Cerebellar nuclear complex (tissue), 1 donor: ENCODE measurements at places on chromosomes 2 and 18.

DNA sequence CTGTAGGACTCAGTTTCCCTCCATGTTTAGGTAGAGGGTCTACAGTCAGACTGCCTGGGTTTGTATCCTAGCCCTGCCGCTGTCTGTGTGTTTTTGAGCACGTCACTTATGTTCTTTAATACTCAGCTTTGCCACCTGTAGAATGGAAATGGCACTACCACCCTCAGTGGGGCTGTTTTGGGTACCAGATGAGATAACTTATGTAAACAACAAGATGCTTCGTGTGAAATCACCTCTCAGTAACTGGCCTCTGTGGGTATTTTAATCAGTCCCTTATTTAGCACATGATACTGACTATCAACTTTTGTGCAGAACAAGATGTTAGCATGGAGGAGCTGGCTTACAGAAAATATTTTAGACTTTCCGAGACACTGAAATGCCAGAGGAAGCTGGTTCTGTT, 296.0 kb downstream of the LRRTM1 start:
- no peak for DNase-seq

- DNase-seq = peak; percentile 18
Measured at GRCh38 chr2:46333912-46334311, 36.7 kb downstream of the EPAS1 start.

GRCh38 chr2:12176623-12177454, 430.4 kb downstream of the LPIN1 start:
- no peak for DNase-seq

DNA sequence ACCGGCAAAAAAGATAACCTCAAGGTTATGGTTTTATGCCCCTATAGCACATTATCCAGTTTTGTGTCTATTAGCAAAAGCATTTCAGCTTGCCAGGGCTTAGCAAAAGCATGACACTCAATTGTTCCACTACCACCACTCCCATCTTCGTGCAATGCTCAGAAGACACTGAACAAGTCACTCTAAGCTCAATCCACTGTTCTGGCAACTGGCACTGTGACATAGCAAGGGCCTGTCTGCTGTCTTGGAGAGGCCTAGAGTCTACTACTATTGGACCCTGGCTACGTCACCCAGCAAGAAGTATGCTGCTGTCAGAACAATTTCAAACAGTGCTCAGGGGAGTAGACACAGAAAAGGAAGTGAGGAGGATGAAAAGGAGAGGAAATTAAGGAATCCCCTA, 103.5 kb upstream of the PPP1CB start:
- no peak for DNase-seq

DNA sequence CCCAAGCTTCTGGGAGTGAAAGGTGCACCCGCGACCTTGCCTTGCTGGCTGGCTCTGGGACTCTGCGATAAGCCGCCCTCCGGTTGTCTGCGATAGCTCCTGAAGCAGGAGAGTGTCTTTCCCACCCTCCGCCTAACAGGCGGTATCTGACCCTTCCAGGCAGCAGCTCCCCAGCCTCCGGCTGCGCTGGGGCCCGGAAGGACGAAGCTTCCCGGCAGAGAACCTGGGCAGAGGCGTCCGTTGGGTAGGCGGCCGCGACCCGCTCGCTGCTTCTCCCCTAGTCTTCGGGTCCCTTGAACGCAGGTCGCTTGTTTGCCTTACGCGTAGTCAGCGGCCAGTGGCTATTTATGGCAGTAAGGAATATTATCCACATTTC, 446 bp upstream of the RHBDD1 start:
- DNase-seq = no peak

DNA sequence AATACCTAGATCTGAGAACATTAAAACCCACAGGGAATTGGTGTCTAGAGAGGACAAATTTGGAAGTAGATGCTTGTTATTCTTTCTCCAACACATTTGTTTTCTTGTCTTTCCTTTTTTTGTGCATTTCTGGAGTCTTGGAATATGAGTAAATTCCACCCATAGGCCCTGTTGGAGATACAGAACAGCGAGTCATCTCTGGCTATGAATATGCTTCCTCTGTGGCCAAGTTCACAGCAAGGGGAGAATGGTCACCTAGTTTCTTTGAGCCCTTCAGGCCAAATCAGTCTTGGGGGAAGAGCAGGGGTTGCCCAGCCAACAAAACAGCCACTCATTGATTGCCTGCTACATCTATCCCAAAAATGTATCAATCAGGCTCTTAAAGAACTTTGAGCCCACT, 31.3 kb downstream of the SP140L start:
- no peak for DNase-seq

DNA sequence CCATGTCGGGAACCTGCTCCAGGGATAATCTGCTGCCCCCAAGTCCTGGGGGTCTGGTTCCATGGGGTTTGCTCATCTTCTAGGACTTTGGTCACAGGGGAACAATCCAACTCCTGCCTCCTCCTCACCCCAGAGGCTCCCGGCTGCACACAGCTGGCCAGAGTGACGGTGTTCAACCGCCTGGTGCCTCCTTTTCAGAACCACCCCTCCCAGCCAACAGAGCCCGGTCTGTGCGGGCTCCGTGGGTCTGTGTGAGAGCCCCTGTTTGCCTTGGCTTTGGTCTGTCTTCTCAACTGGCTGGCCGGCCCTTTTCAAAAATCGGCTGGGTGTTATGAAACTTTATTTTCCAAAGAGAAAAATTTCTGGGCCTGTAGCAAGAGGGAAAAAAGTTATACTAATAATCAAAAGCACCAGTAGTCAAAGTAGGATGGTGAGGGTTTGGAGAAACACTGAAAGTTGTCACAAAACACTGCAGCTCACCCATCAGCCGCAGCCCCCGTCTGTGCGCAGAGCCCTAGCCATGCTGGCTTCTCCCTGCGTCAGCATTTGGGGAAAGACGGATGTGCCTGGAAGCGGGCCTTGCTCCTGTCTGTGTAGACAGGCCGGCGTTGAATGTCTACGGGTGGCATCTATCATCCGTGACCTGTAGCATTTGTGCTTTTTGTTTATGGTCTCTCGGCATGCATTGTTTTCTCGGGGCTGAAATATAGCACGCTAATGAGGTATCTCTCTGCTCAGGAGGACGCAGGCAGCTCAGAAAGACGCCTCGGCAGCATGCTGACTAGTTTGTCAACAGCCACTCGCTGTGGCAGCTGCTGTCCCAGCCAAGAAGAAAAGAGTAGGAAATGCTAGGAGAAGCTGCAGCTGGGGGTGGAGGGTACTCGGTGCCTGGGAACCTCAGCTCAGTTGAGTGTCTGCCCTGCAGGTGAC, 138.6 kb downstream of the GLI2 start:
- DNase-seq = no peak

DNA sequence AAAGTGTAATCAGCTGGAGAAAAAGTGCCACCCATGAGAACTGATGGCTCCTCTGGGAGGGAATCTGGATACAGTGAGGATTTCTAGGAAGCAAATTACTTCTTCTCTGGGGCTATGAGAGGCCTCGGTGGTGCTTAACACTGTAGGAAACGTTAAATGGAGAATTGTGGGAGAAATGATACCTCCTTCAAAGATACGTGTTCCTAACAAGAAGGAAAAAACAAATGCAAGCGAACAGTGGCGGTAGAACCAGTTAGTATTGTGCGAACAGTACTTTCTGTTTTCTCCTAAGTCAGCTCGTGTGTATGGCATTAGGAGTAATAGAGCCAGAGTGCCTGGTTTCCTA, 587 bp upstream of the MTIF2 start:
- DNase-seq = no peak

- no peak for DNase-seq
Measured at GRCh38 chr2:144382849-144383248, 137.1 kb downstream of the ZEB2 start.

DNA sequence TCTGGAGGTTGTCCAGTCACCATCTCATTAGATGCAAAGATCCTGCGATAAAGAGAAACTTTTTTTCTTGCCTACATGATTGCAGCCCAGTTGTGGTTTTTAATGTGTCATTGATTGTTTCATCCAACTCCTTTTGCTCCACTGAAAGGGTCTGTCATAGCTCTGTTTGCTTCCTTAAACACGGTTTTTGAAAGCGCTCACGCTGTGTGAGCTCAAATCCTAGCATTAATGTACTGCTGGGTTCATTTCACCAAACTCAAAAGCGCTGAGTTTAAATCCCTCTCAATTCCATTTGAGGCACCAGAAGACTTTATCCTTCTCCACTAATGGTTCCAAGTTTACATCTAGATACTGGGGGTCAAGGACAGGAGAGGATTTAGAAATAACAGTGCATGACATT, 53.6 kb downstream of the CDK15 start:
- DNase-seq = no peak

GRCh38 chr2:8992643-8993042, 10.8 kb downstream of the MBOAT2 start:
- DNase-seq = no peak

GRCh38 chr2:167942366-167943081, 304.9 kb downstream of the STK39 start:
- no peak for DNase-seq

- DNase-seq = no peak
Measured at GRCh38 chr18:49747876-49748275, 65.5 kb downstream of the ACAA2 start.

DNA sequence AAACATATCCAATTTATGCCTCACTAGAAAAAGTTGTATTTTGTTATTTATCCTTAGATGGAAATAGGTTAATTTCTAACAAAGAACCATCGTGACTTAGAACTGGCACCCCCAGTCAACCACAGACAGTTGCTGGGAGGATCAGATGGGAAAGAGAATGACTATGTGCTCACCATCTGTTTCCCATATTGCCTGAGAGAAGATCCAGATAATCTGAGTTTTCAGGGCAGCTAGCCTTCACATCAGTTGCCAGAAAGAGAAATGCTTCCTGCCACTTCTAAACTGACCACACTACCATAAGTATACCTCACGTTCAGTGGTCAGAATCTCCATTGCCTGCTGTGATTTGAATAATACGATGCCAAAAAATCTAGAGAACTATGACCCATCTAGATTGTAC, 28.4 kb upstream of the NEB start:
- DNase-seq = peak; percentile 68

DNA sequence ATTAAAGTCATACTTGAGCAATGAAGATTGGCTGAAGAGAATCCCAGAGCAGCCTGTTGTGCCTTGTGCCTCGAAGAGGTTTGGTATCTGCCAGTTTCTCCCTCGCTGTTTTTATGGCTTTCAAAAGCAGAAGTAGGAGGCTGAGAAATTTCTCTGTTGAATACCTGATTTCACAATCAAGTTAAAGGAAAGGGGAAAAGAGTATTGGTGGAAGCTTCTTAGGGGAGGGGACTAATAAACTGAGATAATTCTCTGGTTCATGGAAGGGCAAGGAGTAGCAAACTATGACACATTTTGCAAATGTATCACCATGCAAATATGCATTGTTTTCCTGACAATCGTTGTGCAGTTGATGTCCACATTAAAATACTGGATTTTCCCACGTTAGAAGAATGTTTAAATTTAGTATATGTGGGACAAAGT, at the start of gene IL1B:
IL1B (minus strand) TSS at position 85 of the 423 bp plus-strand sequence. CDS start 550 bp downstream, outside the sequence.
- DNase-seq = no peak

DNA sequence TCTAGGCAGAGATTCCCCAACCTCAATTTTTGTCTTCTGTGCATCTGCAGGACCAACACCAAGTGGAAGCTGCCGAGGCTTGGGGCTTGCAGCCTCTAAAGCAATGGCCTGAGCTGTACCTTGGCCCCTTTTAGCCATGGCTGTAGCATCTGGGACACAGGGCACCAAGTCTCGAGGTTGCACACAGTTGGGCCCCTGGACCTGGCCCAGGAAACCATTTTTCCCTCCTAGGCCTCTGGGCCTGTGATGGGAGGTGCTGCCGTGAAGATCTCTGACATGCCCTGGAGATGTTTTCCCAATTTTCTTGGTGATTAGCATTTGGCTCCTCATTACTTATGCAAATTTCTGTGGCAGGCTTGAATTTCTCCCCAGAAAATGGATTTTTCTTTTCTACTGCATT, 105.7 kb upstream of the LDAH start:
- DNase-seq = no peak

DNA sequence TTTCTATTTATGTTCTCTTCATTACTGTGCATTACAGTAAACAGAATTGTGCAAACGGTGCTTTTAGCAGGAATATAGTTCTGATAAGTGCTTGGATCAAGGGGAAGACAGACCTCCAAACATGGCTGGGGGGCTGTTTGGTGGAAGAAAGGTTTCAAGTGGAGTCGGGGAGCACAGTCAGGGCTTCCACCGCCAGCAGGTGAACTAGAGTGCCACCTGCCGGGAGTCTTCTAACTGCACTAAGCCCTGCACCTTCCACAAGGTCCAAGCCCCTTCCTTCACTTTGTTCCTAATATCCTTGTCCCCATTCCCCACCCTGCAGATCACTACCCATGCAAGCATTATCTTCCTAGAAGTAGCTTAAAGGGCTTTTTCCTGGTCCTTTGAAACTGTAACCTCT, 11.1 kb downstream of the ONECUT2 start:
- DNase-seq = no peak

GRCh38 chr2:169569948-169570347, 3.7 kb downstream of the FASTKD1 start:
- no peak for DNase-seq

GRCh38 chr18:23972453-23972852, 42.1 kb upstream of the TTC39C start:
- no peak for DNase-seq

DNA sequence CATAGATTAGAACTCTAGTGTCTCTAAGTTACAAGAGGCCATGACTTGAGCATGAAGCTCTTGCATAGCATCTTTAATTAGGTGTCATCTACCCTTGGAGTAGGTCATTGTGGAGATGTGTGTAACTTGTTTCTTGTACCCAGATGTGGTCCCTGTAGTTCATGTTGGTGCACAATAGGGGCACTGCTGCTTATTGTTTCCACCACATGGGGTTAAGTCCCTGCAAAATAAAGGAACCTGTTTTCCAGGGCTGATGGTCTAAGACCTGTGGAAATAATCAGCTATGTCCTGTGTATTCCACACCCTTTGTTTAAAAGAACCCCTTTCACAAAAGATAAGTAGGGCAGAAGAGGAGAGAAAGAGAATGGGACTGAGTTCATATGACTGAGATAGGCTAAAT, 28.6 kb downstream of the ASXL3 start:
- DNase-seq = no peak

DNA sequence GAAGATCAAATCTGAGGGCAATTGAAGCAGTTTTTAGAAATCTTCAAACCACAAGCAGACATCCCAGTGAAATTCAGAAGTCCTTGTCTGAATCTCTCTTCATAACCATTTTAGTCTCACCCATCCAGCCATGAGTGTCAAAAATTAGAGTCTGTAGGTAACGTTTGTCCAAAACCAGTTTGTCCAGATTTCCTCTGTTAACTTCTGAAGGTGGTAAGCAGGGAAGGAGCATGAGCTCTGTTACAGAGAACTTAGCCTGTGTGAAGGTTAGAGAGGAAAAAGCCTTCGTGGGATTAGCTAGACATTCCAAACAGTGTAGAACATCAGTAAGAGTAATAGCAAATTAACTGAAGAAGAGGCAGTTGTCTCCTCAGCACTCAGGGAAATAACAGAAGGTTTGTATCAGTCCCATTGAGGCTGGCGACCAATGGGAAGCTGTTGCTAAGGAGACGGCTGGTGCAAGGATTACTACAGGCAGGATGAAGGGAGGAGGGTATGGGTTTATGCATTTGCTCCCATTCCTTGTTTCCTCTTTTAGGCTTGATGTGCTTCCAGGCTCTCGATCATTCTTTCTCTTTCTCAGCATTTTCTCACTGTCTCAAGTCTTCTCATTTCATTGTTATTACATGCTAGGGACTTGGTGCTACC, 8.7 kb upstream of the GPR155 start:
- no peak for DNase-seq

GRCh38 chr2:111965062-111965461, 66.7 kb downstream of the MERTK start:
- DNase-seq = no peak
